ENCODE measurements at places on chromosomes 16 and 17.
A peak's percentile ranks its signal among the peaks of the same experiment; 100 is the strongest.

DNA sequence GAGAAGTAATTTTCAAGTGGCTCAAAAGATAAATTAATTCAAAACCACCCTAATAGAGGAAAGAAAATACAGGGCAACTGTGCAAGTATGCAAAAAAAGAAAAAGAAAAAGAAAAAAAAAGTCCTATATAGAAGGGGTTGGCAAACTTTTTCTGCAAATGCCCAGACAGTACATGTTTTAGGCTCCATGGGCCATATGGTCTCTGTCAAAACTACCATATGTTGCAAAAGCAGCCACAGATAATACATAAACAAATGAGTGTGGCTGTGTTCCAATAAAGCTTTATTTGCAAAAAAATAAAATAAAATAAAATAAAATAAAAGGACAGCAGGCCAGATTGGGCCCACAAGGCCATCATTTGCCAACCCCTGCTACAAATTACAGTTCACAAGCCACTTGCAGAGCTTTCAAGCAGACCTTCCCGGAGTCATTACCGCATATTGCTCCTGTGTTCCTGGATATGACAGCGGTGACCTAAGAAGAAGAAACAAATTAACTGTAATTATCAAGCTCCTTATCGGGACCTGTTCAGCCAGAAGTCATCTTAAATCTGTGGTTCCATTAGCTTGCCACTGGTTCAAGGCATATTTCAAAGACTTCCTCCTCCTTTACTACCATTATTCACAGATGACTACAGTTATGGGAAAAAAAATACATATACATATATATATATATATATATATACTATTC lies 15.9 kb downstream of the ZC3H7A start:
- DNase-seq: no peak

DNA sequence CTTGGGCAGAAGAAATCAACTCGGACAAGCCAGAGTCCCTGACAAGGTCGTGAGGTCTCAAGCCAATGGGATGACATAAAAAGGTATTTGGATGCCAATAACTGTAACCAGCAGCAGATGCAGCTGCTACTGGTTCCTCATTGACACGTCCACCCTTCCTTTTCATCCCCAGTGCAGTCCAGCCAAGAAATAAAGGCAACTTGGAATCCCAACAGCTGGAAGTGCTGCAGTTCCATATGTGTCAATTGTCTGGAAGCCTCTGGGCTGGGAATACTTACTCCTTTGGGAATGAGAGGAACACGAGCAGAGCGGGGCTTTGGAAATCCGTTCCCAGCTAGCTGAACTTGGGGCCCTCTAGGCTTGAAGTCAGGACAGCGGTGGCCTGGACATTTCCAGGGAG lies 360.4 kb upstream of the ZFHX3 start:
- DNase-seq: no peak

GRCh38 chr17:260944-261343 lies 79.5 kb upstream of the DOC2B start:
- no peak for DNase-seq

DNA sequence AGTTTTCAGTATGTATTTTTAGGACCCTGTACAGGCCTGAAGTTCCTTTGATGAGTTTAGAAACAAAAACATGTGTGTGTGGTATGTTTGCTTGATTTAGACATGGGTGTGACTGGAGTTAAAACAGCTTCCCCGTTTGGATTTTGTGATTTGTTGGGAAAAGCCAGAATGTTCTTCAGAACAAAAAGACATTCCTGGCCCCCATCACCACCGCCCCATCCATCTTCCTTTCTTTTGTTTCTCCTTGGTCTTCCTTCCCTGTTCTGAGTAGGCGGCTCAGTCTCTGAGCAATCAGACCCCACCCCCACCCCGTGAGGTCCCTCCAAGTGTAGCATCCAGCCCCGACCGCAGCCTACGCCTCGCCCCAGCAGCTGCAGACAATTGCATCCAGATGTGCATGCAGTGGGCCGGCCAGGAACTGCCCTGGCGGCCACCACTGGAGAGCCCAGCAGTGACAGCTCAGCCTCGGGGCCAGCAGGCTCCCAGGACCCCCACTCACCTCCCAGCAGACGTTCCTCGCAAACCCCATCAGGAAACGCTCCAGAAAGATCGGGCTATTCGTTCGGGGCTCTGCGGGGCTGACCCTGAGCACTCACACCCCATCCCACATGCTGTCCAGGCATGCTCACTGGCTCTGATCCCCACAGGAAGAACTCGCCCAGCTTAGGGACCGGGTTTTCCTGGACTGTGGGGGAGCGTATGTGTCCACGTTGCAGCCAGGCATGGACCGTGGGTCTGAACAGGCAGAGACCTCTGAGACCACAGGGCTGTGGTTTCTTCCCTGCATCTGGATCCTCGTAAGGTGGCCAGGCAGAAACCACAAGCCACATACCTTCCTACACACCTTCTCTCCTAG lies 99.8 kb upstream of the CDH5 start:
- DNase-seq: peak; percentile 78

- no peak for DNase-seq
Observed at GRCh38 chr16:7722761-7723160, 390.1 kb downstream of the RBFOX1 start.

DNA sequence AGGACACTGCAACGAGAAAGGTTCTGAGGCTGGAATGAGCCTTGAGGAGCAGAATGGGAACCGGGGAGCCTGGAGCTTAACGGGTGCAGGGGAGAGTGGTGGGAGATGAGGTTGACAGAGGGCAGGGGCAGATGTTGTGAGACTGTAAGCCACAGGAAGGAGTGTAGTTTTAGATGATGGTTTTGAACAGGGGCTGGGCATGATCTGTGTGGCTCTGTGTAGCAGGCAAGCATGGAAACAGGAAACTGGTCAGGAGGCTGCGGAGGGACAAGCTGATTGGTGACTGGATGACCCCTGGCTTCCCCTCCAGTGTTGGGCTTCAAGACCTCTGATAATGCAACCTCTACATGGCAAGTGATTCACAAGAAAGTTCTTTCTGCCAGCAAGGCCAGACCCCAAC lies 1.4 kb upstream of the CNGB1 start:
- no peak for DNase-seq

DNA sequence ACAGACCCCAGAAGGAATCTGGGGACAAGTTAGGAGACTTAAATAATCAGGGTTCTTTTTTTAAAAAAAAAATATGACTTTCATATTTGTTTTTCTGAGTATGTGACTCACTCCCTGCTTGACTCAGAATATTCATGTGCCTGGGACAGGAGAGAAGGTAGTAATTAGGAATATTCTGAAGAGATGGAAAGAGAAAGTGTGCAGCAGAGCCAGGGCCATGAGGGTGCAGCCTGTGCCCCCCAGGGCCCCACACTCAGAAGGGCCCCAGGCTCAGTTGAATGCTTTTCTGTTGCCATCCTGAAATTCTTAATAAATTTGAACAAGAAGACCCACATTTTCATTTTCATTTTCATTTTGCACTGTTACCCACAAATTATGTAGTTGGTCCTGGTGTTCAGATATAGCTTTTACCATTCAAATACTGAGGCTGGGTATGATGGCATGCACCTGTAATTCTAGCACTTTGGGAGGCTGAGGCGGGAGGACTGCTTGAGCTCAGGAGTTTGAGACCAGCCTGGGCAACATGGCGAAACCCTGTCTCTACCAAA lies 11.5 kb upstream of the LONP2 start:
- no peak for DNase-seq

- peak; percentile 47 for DNase-seq
Observed at GRCh38 chr16:85461022-85461813, 151.9 kb upstream of the GSE1 start.

DNA sequence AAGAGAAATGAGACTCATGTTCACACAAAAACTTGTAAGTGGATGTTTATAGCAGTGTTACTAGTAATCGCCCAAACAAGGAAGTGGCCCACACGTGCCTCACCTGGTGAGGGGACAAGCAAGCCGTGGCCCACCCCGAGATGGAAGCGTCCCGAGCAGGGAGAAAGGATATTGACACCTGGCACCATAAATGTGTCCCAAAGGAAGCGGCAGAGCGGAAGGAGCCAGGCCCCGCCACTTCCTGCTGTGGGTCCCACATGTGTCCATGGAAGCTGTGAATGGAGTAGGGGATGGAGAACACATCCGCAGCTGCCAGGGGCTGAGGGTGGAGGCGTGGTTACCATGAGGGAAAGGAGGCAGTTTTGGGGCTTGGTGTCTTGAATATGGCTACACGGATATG lies 18.9 kb downstream of the KCNJ18 start:
- peak; percentile 56 for DNase-seq

- no peak for DNase-seq
Observed at GRCh38 chr17:78124081-78124835, 4.3 kb downstream of the TMC6 start.

DNA sequence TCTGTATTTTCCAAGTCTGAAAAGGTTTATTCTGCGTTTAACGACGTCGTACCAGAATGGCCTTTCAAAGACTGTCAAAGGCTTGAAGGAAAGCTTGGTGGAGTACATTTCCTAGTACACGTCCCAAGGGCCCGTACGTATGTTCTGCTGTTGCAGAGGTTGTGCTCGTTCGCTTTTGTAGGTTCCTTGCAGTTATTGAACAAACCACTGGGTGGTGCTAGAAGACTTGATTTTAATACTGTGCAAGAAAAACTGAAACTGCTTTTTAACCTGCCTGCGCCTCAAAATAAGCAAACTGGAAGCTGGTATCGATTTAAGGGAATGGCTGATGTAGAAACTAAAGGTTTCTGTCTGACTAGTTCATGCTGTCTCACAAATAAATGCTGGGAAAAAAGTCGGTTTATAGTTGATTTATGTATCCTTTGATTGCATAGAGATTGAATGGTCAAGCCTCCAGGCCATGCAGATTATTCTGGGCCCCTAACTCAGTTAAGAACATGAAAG lies 54.6 kb downstream of the USP10 start:
- DNase-seq: no peak

GRCh38 chr17:12794919-12795532 lies 5.7 kb downstream of the ARHGAP44 start:
- no peak for DNase-seq

GRCh38 chr17:47280072-47280811 lies 26.6 kb downstream of the ITGB3 start:
- DNase-seq: no peak

DNA sequence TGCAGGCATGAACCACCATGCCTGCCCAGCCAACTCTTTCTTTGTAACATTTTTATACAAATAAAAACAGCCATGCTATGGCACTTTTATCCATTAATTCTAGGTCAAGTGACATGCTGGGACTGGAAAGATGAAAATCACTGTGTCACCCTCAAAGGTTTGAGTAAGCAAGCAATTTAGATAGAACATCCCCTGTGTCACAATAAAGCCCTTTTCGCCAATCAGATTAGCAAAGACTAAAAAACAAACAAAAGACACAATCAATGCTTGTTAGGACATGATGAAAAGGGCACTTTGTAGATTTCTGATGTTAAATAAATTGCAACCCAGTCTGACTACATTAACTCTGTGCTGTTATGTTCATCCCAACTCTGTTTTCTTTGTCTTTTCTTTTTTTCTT lies 26.4 kb downstream of the CHP2 start:
- DNase-seq: no peak

DNA sequence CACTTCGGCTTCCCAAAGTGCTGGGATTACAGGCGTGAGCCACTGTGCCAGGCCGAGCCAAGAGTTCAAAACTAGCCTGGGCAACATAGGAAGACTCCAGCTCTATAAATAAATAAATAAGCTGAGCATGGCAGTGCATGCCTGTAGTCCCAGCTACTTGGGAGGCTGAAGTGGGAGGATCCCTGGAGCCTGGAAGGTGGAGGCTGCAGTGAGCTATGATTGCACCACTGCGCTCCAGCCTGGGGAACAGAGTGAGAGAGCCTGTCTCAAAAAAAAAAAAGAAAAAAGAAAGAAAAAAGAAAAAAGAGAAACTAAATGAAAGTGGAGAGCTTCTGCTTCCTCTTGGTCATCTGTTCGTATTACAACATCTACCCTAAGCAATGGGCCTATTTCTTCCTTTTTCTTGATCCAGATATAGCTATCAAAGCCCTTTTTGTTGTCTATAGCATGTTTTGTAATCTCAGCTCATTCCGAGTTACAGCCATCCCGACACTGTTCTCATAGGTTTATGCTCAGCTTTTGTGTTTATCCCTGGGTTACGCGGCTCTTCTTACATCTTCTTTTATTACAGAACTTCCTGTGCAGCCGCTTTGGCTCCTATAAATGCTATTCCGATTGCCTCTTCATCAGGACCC lies 14.1 kb upstream of the MAPK3 start:
- no peak for DNase-seq

- DNase-seq: no peak
Observed at GRCh38 chr17:68910251-68910705, 44.9 kb downstream of the ABCA8 start.

DNA sequence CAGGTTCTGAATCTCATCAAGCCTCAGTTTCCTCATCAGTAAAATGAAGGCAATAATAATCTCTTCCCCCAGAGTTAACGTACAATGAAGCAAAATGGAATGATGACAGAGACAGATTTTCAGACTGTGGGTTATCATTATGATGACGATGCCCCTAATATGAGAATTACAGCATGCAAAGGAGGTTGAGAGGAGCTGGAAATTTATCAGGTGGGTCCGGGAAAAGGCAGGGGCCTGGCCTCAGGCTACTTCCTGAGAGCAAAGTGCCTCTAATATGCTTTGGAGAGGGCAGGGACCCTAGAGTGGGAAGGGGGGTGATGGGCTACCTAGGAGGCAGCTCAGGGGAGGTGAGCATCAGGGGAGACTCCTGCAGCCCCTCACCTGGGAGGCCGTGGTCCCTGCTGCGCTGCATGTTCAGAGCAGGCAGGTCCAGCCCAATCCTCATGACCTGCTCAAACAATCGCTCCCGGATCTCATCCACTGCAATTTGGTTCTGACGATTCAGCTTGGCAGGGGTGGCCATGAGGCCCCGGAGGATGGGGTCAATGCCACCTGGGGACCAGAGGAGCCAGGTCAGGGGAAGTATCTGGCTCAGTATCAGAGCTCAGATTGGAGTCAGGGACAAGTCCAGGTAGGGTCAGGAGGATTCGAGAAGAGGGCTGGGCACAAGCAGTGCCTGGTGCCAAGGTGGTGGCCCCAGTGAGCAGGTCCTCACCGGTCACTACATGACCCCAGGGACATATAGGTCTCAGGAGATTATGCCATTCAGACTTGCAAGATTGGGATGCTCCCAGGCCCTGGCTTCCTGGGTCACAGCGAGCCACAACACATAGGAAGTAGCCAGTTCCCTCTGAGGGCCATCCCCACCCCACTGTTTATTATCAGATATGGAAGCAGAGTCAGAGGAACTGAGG lies 8.1 kb downstream of the MPO start:
- DNase-seq: no peak

GRCh38 chr17:49545806-49546545 lies 29.7 kb upstream of the NXPH3 start:
- no peak for DNase-seq

GRCh38 chr17:54013072-54013471 lies 190.3 kb downstream of the KIF2B start:
- DNase-seq: no peak
